Stimulated activated CD4-positive, alpha-beta T cell treated with anti-CD3 and anti-CD28 coated beads, Interleukin-4, amount 100 ng/mL, for 48 hours (primary cell): ENCODE measurements at places on chromosomes 13 and 19.
A peak's percentile ranks its signal among the peaks of the same experiment; 100 is the strongest.

DNA sequence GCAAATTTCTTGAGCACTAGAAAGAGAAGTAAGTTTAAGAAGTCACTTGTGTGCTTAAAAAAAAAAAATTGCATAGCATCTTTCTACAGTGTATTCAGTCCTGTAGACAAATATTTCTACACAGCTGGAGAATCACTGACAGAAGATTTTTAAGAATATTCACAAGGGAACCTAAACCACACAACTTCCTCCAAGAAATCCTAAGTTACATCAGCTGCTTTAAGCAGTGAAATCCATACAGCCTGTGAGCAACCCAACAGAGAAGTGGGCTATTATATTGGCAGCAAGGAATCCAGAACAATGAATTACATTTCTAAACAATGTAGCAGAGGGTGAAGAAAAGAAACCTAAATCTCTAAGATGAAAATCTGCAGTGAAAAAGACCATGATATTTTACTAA is 1.5 kb downstream of the DOCK9 start:
- DNase-seq: no peak

GRCh38 chr19:51469162-51469561 is 9.2 kb upstream of the CEACAM18 start:
- no peak for DNase-seq

DNA sequence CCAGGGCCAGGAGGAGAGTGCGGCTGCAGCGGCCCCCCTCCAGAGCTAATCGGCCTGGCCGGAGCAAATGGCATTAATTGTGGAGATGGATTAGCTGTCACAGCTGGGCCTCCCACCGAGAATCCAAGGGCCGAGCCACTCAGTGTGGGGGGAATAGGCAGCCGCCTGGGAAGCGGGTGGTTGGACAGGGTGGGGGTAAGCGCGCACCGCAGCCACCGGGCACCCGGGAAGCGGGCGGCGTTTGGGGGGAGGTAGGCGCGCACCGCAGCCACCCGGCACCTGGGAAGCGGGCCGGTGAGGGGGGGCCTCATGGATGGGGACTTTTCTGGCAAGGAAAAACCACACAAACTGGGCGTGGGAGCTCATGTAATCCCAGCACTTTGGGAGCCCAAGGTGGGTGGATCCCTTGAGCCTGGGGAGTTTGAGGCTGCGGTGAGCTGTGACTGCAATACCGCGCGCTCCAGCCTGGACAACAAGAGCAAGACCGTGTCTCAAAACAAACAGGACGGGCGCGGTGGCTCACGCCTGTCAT is 9.7 kb downstream of the R3HDM4 start:
- no peak for DNase-seq

- peak; percentile 90 for DNase-seq
These were observed at the start of gene ZNF44 for GRCh38 chr19:12294249-12295158. TSS of gene ZNF44 (minus strand) at chr19:12294883. CDS start at chr19:12294694, 189 bp downstream.

DNA sequence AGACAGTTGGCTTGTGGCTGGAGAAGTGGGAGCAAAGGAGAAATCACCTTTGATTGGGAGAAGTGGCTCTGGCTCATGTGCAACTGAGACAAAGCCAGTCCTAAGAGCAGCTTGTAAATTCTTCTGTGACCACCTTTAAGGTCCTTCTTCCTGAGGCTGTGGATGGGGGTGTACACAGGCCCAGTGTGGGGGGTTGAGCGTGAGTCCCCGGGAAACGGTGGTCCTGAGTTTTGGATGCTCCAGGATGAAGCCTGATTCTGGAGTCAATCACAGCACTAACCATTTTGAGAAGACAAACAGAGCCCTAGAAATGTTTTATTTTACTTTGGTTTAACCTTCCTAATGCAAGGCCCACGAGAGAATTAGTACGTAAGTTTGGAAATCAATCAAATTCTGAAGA is 3.9 kb upstream of the CEBPA start:
- DNase-seq: no peak

DNA sequence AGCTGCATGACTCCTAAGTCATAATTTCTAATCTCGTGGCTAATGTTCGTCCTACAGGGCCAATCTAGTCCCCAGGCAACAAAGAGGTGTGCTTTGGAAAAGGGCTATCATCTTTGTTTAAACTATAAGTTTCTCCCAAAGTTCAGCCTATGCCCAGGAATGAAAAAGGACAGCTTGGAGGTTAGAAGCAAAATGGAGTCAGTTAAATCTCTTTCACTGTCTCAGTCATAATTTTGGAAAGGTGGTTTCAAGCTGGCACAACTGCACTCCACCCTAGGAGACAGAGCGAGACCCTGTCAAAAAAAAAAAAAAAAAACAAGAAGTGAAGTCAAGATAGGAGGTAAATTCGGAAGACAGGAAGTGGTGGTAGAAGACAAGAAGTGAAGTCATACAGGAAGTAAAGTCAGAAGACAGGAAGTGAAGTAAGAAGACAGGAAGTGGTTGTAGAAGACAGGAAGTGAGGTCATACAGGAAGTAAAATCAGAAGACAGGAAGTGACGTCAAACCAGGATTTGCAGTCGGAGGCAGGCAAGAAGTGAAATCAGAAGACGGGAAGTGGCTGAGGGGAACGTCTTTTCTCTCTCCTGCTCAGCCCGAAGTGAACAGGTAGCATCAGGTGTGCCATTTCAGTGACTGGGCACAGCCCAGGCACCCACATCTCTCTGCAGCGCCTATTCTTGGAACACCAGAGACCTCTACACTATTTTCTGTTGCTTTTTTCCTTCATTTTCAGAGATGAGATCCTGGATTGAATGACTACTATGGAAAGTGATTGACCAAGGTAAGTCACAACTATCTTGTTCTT is 32.2 kb downstream of the GP6 start:
- DNase-seq: peak; percentile 4

DNA sequence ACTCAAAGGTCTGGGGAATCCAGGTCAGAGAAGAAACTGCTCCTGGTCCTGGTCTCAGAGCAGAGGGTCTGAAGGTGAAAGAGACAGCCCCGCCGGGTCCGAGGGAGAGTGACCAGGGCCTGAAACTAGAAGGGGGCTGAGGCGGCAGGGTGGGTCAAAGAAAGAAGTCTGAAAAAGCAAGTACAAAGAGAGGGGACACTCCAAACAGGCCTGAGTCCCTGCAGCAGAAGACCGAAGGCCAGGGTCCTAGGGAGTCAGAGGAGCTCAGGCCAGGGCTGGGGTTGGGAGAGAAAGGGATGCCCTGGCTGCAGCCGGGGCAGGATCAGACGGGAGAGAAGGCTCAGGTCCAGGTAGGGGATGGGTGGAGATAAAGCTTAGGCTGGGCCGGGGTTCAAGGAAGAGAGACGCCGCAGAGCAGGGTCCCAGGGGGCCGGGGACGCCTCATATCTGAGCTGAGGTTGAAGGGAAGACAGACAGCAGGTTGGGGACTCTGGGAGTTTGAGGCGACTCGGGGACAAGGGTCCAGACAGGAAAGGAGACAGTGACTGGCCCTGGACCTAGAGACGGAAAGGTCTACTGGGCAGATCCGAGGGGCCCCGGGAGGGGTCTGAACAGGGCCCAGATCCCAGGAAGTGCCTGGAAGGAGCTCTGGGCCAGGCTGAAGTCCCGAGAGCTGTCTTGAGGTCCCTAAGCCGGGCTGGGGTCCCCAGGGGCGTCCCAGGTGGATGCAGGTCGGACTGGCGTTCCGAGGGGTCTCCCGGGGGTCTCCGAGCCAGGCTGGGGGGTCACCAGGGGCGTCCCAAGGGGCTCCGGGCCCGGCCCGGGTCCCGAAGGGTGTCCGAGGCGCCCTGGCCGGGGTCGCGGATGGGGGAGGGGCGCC is 795 bp downstream of the MLLT1 start:
- no peak for DNase-seq

DNA sequence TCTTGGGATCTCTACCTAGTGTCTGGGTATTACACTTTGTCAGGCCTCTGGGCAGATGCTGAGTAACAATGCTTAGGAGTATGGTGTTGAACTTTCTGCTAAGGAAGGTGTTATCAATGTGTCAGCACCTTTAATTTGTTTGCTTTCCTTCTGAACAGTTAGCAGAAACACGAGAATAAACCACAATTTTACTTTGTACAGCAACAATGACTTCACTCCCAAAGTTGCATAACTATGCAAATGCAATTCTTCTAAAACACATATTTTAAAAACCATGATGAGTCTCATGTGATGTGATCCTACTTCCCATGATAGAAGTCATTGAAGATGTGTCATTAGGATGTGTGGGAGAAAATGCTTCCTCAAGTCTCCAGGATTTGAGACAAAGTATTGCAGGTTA is 155.0 kb downstream of the POSTN start:
- no peak for DNase-seq

GRCh38 chr19:10211061-10211460 is 16.3 kb upstream of the DNMT1 start:
- no peak for DNase-seq

- DNase-seq: no peak
These were observed 986 bp downstream of the DGKH start for GRCh38 chr13:42049454-42049813.

GRCh38 chr19:44685877-44686276 is 13.1 kb upstream of the CEACAM16 start:
- no peak for DNase-seq

DNA sequence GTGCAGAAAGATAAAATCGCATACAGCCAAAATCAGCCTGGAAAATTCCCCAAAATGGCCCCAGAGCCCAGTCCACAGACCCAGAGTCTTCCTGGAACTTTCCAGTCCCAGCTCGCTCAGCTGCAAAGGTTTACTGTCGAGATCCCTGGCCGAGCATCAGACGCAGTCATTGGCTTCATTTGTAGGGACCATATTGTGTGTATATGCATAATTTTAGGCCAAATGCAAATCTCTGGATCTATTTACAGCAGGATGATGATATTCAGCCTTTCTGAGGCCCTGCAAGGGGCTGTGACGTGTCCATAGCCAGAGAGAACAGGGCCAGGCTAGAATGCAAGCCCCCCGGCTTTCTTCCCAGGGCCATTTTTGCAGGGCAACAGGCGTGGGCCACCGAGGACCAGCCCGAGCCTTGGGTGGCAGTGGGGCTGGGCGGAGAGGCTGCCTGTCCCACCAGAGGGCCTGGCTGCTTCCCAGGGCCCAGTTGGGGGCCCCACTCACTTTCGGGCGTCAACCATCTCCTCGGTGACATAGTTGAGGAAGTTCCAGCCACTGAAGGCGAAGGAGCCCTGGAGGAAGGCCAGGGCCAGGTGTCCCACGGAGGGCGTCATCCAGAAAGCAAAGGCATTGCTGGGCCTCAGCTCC is 13.7 kb downstream of the SLC7A10 start:
- DNase-seq: no peak

GRCh38 chr13:113145911-113146598 is 12.4 kb upstream of the PROZ start:
- DNase-seq: no peak

DNA sequence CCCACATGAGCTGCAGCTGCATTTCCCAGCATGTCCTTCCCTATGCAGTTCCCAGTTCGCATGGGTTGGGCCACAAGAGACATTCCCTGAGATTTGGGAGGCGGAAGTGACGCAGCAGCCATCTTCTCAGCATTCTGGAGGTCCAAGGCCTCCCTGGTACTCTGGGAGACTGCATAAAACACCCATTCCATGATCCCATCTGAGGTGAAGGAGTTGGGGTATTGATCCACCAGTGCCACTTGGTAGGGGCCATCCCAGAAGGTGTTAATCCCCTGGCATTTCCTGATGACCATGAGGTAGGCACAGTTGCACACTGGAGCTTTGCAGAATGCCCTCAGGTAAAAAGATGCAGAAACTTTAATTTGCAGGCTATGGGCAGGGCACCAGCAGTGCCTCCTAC is 25.4 kb downstream of the POP4 start:
- DNase-seq: no peak

- DNase-seq: no peak
These were observed 3.0 kb upstream of the HIPK4 start for GRCh38 chr19:40392894-40393517.

DNA sequence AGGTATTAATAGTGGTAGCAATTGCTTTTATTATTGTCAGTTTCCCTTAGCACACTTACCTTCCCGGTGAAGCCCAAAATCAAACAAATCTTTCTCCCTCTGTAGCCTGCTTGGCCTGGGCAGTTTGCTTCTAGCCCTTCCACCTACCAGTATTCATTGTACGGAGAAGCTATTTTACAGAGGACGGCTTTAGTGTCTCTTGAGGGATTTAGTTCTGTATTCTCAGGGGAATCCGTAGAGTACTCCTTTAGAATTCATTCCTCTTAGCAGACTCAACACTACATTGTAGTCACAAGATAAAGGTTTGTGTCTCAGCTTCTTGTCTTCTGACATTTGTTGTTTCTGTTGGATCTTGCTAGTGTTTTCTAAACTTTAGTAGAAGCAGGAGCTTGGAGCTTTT is 24.1 kb upstream of the WTIP start:
- DNase-seq: no peak

DNA sequence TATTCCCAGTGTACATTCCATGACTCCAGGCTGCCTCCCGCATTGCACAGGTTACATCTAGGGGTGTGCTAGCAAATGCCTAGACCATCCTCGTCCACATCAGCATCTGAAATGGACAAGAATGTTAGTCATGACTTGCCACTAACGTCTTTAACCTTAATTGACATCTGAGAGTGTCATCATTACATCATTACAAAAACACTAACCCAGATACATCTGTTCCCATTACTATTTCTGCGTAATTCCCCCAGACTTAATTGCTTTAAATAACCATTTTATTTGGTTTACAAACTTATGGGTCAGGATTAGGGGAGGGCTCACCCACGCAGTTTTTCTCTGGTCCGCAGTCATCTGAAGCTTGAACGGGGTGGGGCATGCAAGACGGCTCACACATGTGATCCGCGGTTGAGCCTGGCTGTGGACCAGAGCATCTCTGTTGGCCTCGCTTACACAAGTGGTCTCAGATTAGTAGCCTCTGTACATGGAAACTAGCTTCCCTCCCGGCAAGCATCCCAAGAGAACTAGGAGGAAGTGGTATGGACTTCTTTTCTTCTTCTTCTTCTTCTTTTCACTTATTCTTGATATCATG is 15.9 kb downstream of the KL start:
- DNase-seq: no peak

DNA sequence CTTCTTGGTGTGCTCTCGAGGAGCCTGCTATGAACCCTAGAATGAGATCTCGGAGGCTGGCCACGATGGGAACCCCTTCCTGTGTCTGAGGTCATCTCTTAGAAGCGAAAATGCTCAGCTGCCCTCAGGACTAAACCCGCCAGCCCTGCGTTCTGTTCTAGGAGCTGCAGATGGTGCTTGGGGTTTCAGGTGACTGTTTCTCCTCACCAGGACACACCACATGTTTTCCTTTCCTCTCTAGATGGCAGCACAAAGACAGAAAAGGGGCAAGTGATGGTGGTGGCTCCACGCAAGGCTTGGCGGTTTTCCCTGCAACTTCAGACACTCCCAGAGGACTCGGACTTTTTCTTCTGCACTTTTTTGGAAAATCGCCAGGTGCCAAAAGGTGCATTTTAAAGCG is 60.1 kb downstream of the RNASEH2B start:
- DNase-seq: no peak

GRCh38 chr13:111629457-111629856 is 309.0 kb downstream of the TEX29 start:
- no peak for DNase-seq

DNA sequence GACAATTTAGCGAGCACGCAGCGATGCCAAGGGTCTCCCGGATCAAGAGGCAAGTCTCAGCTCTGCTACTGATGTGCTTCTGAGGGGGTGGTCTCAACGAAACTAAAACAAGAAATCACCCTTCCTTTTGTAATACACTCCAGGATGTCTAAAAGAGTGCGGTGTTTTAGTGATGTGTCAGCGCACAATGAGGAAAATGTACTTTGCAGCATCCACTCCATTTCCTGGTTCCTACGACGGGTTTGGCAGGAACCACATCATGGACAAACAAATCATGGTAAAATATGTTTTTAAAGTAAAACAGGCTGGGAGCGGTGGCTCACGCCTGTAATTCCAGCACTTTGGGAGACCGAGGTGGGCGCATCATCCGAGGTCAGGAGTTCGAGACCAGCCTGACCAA is 154.0 kb upstream of the TSC22D1 start:
- DNase-seq: no peak

GRCh38 chr13:113968463-113969310 is 5.2 kb downstream of the C13orf46 start:
- no peak for DNase-seq
